ENCODE measurements at places on chromosomes 16 and 17. TPM values are rescaled to one million over a fixed set of nuclear protein-coding genes. Genes with fewer than 3 reads are reported as not detected.

The GRAP gene
- total RNA-seq, result 0.29 TPM

The SDR42E2 gene
- total RNA-seq, result not detected

The CD300H gene
- total RNA-seq, result not detected

DNA sequence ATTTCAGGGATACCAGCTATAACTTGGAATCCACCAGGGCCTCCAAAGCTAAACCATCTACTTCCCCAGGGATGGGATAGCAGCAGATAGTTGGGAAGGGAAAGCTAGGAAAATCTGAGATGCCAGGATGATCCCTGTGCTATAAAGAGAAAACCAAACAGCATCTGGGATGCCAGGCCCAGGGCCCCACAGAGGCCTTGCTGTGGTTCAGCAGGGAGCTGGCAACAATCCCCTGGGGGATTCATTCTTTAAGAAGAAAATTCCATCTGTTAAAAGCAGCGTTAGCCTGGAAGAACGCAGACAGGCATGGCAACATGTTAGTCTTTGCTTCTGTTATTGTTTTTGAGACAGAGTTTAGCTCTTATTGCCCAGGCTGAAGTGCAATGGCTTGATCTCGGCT lies 16.6 kb downstream of the MYO18A start:
- DNase-seq, result no peak

- DNase-seq, result no peak
Measured at GRCh38 chr17:57138956-57139576, 54.0 kb downstream of the AKAP1 start.

- no peak for DNase-seq
Measured at GRCh38 chr17:12122075-12122474, 101.4 kb downstream of the MAP2K4 start.

GRCh38 chr16:88624977-88625576 lies 13.3 kb upstream of the IL17C start:
- no peak for DNase-seq

- DNase-seq, result no peak
Measured at GRCh38 chr16:77288222-77288621, 89.0 kb downstream of the SYCE1L start.

- DNase-seq, result no peak
Measured at GRCh38 chr16:21116148-21116693, 34.4 kb downstream of the DNAH3 start.

GRCh38 chr17:41602524-41602923 lies 10.0 kb downstream of the KRT16 start:
- no peak for DNase-seq

DNA sequence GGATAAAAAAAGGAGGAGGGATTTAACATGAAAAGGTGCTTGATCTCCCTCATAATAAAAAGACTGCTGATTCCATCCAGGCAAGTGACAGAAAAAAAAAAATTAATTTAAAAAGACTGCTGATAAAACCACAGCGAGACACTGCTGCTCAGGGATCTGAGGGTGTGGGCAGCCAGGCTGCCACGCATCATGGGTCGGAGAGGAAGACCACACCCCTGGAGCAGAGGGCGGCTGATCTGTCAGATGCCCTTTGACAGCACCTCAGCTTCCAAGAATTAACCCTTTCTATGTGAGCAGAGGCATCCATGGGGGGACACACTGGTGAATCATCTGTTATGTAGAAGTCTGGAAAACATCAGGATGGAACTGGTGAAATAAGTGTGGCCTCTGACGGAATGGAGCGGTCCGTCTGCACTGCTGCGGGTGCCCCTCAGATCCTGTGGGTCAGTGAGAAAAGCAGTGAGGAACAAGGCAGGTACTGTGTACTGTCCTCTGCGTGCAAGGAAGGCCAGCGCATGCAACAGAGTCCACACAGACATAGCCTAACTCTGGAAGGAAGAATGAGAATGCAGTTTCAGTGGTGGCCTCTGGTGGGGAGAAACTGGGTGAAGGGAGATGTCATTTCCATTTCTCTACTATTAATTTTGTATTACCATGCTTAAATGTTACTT lies 19.8 kb downstream of the MAPT start:
- DNase-seq, result no peak

- DNase-seq, result no peak
Measured at GRCh38 chr17:82241183-82241925, 12.5 kb downstream of the SLC16A3 start.
